ENCODE measurements at places on chromosomes 3 and 15.

GRCh38 chr3:105375750-105376511, 9.2 kb downstream of the ALCAM start:
- DNase-seq, result no peak

GRCh38 chr3:149581248-149581647, 76.6 kb downstream of the WWTR1 start:
- DNase-seq, result no peak

- no peak for DNase-seq
Measured at GRCh38 chr3:43194490-43195114, 88.7 kb upstream of the POMGNT2 start.

- no peak for DNase-seq
Measured at GRCh38 chr3:64651741-64652241, 36.0 kb downstream of the ADAMTS9 start.

GRCh38 chr3:42855219-42855546, 20.5 kb downstream of the CYP8B1 start:
- no peak for DNase-seq

GRCh38 chr15:31128919-31129768, 27.6 kb upstream of the TRPM1 start:
- peak; percentile 90 for DNase-seq

GRCh38 chr3:128786434-128787020, 60.5 kb downstream of the RAB7A start:
- DNase-seq, result no peak

- DNase-seq, result no peak
Measured at GRCh38 chr3:53079147-53079546, 33.3 kb upstream of the SFMBT1 start.

GRCh38 chr3:71360764-71361163, 222.8 kb downstream of the FOXP1 start:
- no peak for DNase-seq

- DNase-seq, result no peak
Measured at GRCh38 chr3:13887495-13888300, 7.8 kb upstream of the WNT7A start.

- no peak for DNase-seq
Measured at GRCh38 chr3:197685546-197685945, 51.2 kb downstream of the RUBCN start.

GRCh38 chr3:46369675-46370132, 1.0 kb upstream of the CCR5 start:
- DNase-seq, result peak; percentile 46

GRCh38 chr3:38565339-38566214, 69.4 kb downstream of the EXOG start:
- no peak for DNase-seq

DNA sequence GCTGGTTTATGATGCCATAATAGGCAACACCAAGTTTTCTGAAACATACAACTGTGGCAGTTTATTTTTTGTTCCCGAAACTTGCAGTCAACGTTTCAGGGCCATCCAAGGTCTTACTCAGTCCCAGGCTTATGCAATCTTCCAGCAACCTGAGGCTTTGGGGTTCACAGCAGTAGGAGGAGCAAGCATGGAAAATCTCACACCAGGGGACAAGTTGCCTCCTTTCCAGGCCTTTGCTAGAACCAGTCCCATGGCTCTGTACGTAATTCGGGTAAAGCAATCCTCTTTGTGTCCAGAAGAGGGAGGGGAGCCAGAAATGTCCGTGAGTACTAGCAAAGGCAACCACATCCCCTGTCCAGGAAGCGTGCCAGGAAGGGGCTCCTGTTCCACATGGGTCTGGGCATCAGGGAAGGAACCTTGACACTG, 4.7 kb upstream of the FAM240A start:
- DNase-seq, result no peak
